Progenitor cell of endocrine pancreas (in vitro differentiated cells): ENCODE measurements at places on chromosomes 1 and 21. TPM values are rescaled to one million over a fixed set of nuclear protein-coding genes. Genes with fewer than 3 reads are reported as not detected.
A peak's percentile ranks its signal among the peaks of the same experiment; 100 is the strongest.

- DNase-seq, result no peak
Observed at GRCh38 chr1:17113963-17114362, 5.3 kb downstream of the PADI2 start.

DNA sequence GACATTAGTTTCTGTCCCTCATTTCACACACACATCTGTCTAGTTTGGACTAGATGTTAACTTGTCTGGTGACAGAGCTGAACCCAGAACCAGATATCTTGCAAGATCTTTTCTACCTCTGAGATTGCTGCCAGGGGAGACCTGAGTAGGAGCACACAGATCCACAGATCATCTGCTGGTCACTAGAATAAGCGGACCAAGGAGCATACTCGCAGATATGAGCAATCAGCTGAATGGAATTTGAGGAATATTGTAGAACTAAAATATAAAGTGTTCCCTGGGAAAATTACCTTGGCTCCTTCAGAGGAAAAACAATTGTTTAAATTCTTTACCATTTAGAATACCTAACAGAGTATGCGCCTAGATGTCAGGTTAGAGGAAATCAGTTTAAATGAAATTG, 90.7 kb downstream of the TNFSF18 start:
- DNase-seq, result no peak

- DNase-seq, result no peak
Observed at GRCh38 chr1:228933753-228934152, 198.5 kb downstream of the RHOU start.

DNA sequence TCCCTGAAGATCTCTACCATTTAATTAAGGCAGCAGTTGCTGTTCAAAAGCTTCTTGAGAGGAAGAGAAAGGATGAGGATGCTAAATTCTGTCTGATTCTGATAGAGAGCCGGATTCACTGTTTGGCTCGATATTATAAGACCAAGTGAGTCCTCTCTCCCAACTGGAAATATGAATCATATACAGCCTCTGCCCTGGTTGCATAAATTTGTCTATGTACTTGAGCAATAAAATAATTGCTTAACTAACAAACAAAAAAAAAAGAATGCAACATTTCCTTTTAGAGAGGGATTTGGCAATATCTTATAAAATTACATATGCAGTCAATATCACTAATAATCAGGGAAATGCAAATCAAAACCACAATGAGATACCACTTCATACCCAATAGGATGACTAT, 26.8 kb downstream of the ALDH9A1 start:
- no peak for DNase-seq

DNA sequence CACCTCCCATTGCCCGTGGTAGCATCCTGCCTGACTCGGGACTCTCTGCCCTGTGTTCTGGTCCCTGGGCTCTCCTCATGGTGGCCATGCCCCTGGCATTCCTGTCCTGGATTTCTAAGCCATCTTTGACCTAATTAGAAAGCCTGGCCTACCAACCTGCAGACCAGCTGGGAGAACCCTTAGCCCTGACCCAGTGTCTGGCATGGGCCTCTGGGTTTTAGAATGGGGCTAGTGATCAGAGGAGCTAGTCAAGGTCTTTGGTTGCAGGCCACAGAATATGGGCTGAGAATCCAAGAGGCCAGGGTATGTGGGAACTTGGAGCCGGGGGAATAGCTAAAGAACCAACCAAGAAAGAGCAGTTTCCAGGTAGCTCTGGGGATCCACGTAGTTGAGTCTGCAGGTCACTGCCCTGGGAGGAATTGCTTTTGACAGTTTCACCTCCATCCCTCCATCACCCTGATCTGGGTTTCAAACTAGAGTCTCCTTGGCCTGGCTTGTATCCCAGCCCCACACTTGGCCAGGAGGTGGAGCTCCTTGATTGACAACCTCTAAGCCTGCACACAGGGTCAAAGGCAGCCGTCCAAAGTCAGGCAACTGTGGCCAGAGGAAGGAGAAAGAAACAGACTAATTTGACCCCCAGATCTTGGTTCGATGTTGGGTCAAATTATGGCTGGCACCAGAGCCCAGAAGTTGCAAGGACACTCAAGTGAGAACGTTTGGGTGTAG, 54.7 kb upstream of the ABCG1 start:
- no peak for DNase-seq

DNA sequence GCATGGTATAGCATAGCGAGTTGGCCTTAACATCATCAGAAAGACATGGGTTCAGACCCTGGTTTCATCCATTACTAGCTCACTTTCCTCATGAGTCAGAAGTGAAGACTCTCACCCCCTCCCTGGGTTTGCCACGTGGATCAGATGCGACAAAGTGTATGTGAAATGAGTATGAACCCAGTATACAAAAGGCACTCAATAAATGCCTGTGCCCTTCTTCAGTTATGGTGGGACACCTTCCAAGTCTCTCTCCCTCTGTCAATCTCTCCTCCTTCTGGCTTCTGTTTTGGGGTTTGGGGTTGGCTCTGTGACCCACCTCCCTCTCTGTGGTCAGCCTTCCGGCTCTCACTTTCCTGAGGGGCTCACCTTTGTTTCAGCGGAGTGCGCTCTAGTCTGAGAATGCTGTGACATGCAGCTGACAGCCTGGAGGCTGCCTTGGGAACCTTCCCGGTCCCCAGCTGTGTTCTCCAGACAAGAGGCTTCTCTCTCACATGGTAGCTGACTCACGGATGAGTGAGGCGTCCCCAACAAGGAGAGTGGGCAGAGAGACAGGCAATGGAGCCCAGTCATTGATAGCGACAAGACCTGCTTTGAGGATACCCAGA, 155.0 kb upstream of the EDN2 start:
- no peak for DNase-seq

GRCh38 chr1:75203415-75204277, 69.5 kb downstream of the LHX8 start:
- no peak for DNase-seq

GRCh38 chr1:44784094-44785028, 3.6 kb downstream of the BEST4 start:
- peak; percentile 36 for DNase-seq

Gene ACTN2
- 0.10 TPM in 1 of 2 replicates, not detected in the other for total RNA-seq

GRCh38 chr1:169390303-169390702, 22.3 kb downstream of the BLZF1 start:
- no peak for DNase-seq

DNA sequence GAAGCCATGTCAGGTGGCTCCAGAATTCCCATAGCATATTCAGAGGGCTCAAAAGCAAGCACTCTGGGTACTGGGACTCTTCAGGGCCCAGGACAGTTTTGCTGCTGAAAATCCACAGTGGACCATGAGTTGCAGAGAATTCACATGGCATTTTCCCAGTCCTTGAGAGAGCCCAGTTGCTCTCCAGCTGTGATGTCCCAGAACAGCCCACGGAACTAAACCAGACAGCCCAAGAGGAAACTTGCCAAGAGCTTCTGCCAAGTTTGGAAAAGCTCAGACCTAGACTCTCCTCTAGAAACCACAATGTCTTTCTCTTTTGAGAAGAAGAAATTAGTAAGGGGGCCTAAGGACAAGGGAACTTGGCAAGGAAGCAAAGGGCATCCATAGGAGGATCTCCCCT, 69.4 kb downstream of the RGS2 start:
- DNase-seq, result no peak

DNA sequence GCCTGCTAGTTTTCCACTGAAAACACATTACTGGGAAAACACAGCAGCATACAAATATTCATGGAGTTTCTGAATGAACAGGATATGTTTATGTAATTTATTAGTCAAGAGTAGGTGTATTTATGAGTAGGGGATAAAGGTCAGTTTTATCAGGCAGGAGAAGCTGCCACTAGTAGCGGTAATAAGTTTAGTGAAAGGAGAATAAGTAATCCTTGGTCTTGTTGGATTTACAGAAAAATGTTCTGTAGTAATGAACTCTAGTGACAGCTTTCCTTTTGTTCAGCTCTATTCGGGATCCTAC, 1.2 kb downstream of the MAST2 start:
- DNase-seq, result no peak

- no peak for DNase-seq
Observed at GRCh38 chr1:184903111-184903692, 71.1 kb downstream of the NIBAN1 start.

- no peak for DNase-seq
Observed at GRCh38 chr1:94538243-94538827, 3.2 kb downstream of the F3 start.

Gene SYDE2
- 24.2 and 24.6 TPM in 2 replicates for total RNA-seq

Gene FBXO2
- 5.6 and 6.3 TPM in 2 replicates for total RNA-seq

DNA sequence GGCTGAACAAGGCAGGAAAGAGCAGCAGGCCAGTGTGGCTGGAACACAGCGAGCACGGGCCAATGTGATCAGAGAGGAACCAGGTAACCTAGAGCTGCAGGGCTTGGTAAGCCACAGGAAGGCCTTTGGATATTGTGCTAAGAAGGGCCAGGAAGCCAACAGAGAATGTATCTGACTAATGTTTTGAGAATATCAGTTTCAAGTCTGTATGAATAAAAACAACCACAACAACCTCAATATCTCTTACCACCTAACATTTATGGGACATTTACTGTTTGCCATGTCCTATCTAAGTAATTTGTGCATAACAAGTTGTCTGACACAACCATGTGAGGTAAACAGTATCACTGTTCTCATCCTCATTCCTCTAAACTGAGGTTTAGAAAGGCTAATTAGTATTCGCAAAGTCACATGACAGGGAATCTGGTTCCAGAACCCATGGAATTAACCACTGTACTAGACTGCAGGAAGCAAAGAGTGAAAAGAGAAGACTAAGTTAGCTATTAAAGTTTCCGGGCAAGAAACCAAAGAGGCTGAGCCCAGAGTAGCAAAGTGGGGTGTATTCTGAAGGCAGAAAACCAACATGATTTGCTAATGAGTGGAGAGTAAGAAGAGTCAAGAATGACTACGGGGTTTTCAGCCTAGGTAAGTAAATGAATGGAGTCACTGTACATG, 38.9 kb downstream of the SPRTN start:
- no peak for DNase-seq

Gene CBR3
- not detected in 2 replicates for total RNA-seq

- DNase-seq, result no peak
Observed at GRCh38 chr1:30377230-30378002, 346.0 kb downstream of the MATN1 start.

Gene PUM1
- 244 and 249 TPM in 2 replicates for total RNA-seq

GRCh38 chr1:35706846-35707600, 11.7 kb downstream of the C1orf216 start:
- DNase-seq, result no peak

- DNase-seq, result no peak
Observed at GRCh38 chr1:18232052-18232451, 124.5 kb downstream of the IGSF21 start.

DNA sequence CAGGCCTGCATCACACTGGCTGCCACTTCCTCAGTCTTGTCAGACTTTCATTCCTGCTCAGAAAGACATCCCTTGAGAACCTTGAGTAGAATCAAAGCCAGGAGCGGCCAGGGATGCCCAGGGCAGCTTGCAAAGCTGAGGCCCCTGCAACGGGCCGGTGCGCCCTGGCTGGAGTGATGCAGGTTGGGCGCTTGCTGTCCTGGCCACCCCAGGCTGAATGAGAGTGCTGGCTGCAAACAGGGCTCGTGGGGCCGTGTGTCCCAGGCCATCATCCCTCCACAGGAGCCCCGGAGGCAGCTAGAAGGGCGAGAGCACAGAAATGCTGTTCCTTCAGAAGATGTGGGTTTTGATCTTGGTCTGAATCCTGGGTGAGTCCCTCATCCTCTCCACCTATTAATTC, 67.2 kb upstream of the FAM20B start:
- no peak for DNase-seq

DNA sequence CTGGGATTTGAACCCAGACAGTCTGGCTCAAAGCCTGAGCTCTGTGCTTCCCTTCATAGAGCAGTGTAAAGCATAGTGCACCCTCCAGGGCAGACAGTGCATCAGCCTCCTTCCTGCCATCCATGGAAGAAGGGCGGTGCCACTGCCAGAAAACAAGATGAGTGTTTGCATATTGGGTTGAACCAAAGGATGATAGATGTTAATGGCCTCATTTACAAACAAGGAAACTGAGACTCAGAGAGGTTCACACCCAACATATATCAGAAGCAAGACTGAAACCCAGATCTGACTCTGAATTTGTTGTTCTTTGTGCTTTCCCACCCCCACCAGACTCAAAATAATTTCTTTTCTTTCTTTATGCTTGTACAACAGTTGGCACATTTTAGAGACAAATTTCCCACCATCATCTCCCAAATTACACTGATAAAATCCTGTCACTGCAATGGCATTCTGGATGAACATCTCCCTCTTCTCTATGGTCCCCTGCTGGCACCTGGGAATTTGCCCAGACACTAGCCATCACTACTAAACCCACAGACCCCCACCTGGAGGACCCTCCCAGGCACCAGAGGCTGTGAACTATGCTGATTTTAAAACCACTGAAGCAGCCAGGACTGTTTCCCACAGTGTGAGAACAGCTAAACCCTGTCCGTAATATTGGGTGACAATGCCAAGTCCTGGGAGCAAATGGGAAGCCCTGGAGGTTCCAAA, 45.4 kb upstream of the MPZL1 start:
- DNase-seq, result no peak

GRCh38 chr1:24470592-24470991, 32.0 kb upstream of the RCAN3 start:
- no peak for DNase-seq

GRCh38 chr21:33067043-33067442, 2.9 kb upstream of the OLIG1 start:
- no peak for DNase-seq

- DNase-seq, result no peak
Observed at GRCh38 chr1:221694109-221694508, 47.8 kb downstream of the DUSP10 start.
